AG04449 (cell line): ENCODE measurements at places on chromosomes 6 and 20.

- DNase-seq, result peak; percentile 71
These were observed 157.4 kb upstream of the ZNF217 start for GRCh38 chr20:53750827-53751619.

GRCh38 chr6:155324172-155324571, 9.9 kb upstream of the TFB1M start:
- DNase-seq, result no peak

DNA sequence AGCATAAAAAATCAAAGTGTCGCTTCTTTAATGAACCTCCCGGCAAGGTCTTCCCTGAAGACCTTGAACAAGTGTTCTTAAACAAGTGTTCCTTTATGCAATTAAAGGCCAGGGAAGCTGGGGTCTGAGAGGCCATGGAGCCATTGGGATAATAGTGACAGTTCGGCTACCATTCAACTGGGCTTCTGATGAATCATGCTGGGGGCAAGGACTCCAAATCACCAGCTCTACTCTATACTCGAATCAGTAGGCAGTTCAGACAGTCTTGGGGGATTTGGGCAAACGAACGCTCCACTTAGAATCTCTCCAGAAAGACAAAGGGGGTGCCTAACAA, 34.7 kb upstream of the EZR start:
- no peak for DNase-seq

GRCh38 chr6:87099472-87099871, 4.6 kb upstream of the CGA start:
- DNase-seq, result no peak

DNA sequence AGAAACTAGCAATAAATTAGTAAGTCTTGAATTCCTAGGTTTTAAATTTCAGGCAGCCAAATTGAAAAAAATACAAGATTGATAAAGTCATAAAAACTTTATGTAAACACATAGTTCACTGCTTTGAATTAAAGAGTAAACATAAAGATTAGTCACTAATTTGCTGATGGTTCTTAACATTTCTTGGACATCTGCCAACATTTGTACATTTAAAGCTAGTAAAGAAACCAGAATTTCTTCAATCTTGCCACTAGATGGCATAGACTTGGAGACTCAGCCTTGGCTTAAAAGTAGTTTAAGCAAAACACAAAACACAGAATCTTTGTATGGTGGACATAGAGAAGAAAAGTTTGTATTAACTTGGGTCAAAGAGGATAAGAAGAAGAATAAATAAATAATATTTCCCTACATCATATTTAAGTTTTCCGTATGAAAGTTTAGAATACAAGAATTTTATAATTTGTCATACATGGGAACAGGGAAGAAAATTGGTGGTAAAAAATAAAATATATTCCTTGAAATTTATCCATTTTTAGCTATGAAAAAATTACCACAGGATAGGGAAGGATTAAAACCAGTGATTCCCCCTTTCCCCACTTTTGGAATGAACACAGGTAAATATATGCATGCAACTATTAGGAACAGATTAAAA, 41.7 kb upstream of the FAM135A start:
- DNase-seq, result peak; percentile 21

DNA sequence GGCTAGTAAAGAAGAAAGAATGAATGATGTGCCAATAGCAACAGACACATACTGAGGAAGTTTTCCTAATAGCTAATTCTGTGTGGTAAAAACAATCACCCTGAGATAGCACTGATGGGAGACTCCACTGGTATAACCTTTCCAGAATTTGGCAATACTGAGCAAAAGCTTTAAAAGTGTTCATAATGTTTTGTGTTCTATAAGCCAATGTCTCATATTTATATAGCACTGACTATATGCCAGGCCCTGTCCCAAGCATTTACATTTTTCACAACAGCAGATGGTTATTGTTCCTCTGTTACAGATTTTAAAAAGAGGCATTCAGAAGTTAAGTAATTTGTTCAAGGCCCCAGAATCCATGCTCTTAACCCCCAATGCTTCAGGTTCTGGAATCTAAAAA, 108.0 kb upstream of the DST start:
- no peak for DNase-seq

- DNase-seq, result no peak
These were observed 273.1 kb downstream of the CLIC5 start for GRCh38 chr6:45742591-45742990.

DNA sequence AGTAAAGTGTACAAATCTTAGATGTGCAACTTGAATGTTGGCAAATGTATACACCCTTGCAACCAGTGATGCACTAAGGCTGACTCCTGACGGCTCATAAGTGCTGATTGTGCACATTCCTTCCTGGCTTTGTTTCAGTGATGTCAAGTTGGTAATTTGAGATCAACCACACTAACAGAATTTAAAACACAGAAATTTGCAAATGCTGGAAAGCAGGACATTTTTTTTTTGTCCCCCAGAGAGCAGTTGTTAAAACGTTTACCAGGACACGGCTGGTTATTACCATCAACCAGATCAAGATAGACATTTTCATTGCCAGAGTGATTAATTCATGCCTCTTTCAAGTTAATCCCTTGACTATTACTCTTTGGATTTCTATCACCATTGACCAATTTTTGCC, 735.6 kb downstream of the RFPL4B start:
- no peak for DNase-seq

DNA sequence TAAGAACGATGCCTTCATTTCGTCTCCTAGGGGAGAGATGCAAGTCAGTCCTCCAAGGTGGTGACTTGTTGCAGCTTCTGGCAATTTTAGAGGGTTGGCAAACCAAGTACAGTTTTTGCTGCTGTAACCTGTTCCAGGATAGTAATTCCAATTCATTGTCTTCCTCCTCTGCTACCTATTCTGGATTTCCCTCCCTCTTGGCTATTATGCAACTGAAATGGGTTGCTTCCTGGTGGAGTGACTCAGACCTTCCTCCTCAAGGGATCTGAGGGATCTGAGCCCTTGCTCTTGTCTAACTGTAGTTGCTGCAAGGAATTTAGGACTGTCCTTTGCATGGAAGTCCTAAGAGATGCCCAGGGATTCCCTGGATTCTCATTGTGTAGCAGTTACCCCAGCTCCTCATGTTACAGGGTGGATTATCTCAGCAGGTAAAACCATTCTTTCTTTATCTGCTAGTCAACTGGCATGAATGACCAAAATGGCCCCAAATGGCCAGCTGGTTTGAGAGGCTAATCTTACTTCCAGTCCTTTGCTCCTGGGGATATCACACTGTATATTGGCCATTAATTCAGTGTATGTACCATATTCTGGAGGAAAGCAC, 17.6 kb upstream of the ELMO2 start:
- no peak for DNase-seq

GRCh38 chr6:110216140-110216539, 35.9 kb downstream of the CDC40 start:
- no peak for DNase-seq

GRCh38 chr6:116210316-116210715, 43.6 kb downstream of the TSPYL4 start:
- DNase-seq, result no peak

GRCh38 chr6:143505111-143505510, 6.4 kb downstream of the FUCA2 start:
- DNase-seq, result no peak

DNA sequence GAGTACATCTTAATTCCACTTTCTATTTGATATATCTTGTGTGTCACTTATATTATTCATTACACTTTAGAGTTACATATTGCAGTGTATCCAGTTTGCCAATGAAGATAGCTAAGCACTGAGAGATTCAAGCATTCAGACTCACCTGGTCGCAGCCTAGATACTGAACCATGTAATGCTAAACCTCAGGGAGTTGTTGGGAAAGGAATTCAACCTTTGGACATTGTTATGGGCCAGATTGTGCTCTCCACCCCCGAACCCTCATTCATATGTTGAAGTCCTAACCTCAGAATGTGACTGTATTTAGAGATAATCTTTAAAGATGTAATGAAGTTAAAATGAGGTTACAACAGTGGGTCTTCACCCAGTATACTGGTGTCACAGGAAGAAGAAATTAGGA, 13.8 kb upstream of the KIF16B start:
- DNase-seq, result no peak

DNA sequence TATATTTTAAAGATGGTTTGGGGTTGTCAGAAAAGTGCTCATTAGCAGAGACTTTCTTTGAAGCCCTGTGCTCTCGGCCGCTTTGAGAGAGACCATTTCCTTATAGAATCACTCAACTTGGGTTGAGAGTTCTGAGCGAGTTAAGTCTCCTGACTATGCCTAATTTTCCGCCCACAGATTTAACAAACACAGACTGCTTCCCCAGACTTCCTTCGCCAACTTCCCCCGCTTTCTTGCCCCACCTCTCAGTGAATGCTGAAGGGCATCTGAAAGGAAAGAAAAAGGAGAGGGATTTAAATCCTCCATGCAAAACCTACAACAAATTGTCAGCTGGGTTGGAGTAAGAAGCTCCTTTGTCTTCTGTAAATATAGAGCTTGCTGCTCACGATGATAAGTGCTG, 224.0 kb downstream of the EYA2 start:
- DNase-seq, result no peak

GRCh38 chr6:7580537-7580926, 9.5 kb upstream of the SNRNP48 start:
- no peak for DNase-seq

DNA sequence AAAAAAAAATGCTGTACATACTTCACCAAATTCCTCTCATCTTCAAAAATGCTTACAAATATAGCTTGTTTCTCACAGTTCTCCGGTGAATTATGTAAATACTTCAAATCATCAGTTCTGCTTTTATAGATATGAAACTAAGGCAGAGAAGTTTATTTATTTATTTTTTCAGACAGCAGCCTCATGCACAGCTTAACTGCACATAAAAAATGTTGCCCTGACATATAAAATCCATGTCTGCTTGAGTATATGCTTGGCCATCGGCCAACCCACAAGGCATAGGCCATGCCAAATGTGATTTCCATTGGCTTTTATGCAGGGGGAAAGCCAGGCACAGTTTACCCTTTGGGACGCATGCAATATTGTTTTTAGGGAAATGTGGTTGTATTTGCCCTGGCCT, 57.3 kb upstream of the PHACTR2 start:
- peak; percentile 23 for DNase-seq

DNA sequence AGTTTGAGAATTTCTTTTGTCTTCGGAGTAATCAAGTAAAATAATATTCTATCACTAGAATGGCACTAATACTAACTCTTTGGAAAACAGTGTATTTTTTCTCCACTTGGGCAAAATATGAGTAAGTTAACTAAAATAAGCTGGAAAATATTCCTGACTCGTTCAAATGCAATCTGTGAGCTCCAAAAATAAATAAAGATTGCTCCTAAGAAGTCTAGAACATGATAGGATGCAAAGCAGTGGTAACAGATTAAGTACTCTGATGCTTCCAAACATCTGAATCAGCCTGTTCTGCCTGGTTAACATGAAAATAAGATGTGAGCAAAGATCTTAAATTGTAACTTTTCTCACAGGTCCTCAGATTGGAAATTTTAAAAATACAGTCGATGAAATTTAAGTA, 285.1 kb upstream of the ID4 start:
- no peak for DNase-seq

DNA sequence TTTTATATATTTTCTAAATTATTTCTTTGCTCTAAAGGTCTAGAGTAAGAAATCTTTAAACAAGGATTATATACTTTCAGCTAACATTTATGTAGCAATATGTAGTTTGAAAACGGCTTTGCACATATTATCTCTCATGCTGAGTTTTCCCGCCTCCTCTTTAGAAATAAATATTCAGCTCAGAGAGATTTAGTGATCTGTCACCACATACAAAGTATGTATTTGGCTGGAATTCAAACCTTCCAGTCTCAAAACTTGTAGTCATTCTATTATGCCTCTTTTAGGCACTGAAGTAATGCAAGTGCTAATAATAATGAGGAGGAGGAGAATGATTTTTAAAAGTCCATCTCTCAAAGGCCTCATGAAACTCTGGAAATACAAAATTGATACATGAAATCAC, 525.0 kb downstream of the GRIK2 start:
- DNase-seq, result no peak

DNA sequence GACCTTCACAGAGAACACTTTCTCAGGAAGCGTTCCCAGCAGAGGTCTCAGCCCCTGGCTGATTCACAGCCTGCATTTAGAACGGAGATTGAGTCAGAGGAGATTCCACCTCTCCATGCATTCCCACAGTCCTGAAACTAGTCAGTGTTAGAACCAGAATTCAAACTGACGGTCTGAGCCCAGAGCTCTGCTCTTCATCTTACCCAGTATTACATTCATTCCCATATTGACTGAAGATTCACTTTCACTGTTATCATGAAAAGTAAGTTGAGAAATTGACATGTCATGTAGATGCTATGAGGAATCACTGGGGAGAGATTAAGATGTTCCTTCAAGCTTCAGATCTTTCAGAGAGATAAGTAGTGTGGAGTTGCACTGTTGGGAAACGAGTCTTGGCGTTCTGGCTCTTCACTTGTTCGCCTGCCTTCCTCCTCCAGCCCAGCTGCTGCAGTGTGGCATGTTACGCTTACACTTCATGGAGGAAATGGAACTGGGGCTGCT, 28.3 kb downstream of the MAS1 start:
- DNase-seq, result no peak

DNA sequence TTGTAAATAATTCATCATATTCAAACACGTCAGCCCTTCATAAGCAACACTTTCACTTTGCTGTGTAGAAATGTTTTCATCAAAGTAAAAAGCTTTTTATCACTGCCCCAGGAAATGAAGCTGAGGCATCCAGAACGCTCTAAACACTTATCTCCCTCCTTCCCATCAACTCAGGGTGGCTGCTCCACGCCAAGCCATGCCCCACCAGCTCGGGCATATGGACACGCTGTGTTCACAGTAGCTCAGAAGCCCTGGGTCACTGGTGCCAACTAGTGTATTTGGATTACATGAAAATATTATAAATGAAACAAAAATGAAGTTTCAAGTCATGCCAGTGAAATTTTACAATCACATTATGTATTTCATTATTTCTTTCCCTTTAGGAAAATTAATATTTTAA, 10.3 kb downstream of the PDE10A start:
- no peak for DNase-seq

GRCh38 chr6:75331151-75331550, 46.6 kb upstream of the TMEM30A start:
- no peak for DNase-seq

GRCh38 chr20:16608277-16608650, 35.0 kb upstream of the KIF16B start:
- no peak for DNase-seq

GRCh38 chr6:166351715-166352285, 9.5 kb upstream of the SFT2D1 start:
- no peak for DNase-seq
